Activated naive CD4-positive, alpha-beta T cell treated with anti-CD3 and anti-CD28 coated beads, Interleukin-2, amount 50 U/mL, for 16 hours (primary cell): ENCODE measurements at places on chromosomes 12 and 14.

GRCh38 chr12:49664591-49665239 lies 41.4 kb downstream of the PRPF40B start:
- no peak for DNase-seq

DNA sequence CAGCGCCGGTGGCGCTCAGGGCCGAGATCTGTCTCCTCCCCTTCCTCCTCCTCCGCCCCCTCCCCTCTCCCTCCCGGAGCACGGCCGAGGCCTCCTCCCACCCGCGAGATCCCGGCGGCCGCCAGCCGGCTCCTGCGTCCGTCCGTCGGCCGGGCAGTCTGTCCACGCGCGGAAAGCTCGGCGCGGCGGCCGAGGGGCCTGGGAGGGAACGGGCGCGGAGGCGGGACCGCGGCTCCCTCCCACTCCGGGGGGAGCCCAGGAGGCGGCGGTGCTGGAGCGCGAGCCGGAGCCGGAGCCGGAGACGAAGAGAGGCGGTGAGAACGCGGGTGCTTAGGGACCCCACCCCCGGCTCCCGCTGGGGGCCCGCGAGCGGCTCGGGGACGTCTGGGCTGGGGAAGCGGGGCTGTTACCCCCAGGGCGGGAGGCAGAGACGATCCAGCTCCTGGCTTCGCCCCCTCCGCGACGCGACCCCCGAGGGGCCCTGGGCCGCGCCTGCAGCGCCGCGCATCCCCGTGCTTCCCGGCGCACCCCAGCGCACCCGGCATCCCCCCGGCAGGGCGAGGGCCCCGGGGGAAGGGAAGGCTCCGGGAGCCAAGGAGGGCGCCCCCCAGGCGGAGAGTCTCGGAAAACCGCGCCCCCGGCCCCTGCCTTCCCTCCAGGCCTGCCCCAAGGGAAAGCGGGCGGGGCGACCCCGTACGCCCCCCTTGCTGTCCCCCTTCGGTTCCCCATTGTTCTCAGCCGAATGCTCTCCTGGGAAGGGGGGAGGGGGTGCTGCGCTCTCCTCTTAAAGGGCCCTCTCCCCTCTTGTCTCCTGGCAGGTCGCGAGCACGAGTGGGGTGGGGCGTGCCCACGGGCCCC lies at the start of gene DTX1:
Gene DTX1 (plus strand): TSS at position 100 of the 858 bp plus-strand sequence. CDS start 1,463 bp downstream, outside the sequence.
- peak; percentile 59 for DNase-seq

GRCh38 chr12:88575361-88575970 lies 4.8 kb downstream of the KITLG start:
- DNase-seq: no peak

GRCh38 chr12:56581418-56582145 lies 48.5 kb downstream of the BAZ2A start:
- DNase-seq: no peak
